COR-L47 (cell line): ENCODE measurements at places on chromosomes 11 and 22.

DNA sequence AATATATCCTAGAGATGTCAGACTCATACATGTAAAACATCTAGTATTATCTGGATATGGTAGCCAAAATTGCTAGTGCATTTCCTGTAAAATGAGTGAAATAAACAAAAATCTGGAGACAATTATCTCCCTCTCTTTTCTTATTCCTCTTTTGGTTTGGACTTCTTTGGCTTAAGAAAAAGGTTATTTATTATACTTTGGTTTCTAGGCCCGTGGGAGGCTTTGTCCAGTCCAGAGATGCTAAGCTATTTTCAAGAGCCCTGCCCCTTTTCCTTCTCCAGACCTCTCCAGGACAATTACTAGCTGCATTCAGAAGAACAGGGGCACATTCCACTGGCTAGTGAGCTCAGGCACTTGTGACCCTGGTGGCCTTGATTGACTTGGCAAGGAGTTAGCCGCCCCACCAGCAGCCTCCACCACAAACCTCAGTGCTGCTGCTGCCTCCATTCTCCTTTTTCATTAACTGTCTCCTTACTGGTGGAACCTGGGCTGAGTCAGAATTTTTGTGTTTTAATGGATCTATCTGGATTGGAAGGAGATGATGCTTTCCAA is 747.3 kb upstream of the TENM4 start:
- DNase-seq: no peak

DNA sequence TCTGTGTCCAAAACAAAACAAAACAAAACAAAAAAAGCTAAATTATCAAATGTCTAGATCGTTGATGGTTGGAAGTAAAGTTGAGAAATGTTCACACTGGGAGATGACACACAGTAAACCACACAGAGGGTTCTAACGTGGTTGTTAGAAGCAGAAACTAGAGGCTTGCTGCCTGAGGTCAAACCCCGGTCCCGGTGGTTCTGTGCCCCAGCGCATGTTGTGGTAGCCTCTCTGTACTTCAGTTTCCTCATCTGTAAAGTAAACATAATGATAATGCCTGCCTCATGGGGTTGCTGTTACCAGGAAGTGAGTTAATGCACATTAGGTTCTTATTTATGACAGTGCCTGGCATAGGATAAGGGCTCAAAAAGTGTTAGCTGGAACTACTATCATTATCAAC is 33.4 kb downstream of the PPARA start:
- DNase-seq: no peak

- peak; percentile 12 for DNase-seq
Measured at GRCh38 chr11:112292785-112293407, 32.2 kb upstream of the PLET1 start.

- DNase-seq: no peak
Measured at GRCh38 chr22:33576205-33576604, 344.1 kb downstream of the LARGE1 start.

GRCh38 chr22:36467042-36467810 is 14.2 kb downstream of the TXN2 start:
- no peak for DNase-seq

DNA sequence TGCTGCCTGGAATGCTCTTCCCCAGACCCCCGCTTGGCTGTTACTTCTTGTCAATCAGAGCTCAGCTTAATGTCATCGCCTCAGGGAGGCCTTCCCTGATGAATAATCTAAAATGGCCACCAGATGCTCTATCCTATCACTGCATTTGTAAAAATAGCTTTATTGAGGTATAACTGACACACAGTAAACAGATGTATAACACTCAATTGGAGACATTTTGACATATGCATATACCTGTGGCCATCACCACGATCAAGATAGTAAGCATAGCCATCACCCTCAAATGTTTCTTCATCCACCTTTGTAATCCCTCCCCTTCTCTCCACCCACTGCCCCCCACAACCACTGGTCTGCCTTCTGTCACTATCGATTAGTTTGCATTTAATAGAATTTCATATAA is 36.6 kb upstream of the NECTIN1 start:
- DNase-seq: no peak

GRCh38 chr11:122664188-122664587 is 8.7 kb downstream of the UBASH3B start:
- no peak for DNase-seq

GRCh38 chr11:112227471-112227870 is 1.2 kb downstream of the PTS start:
- DNase-seq: no peak

DNA sequence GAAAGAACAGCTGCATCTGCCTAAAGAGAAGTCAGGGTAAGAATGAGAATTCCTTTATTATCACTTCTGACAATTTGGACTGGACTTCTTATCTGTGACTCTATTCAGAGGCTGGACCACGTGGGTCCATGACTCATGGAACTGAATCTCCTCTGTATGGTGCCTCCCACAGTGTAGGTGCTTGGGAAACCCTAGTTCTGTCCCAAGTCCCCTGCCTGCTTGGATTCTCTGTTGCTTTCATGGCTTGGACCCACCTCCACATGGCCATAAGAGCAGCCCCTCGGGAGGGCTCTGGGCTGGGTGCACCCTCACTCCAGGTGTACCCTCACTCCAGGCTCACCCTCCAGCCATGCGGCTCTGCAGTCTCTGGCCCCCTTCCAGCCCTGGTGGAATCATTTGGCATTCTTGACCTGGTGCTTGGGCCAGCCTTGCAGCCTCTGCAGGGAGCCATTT is 153.4 kb downstream of the CACNA1I start:
- DNase-seq: no peak

DNA sequence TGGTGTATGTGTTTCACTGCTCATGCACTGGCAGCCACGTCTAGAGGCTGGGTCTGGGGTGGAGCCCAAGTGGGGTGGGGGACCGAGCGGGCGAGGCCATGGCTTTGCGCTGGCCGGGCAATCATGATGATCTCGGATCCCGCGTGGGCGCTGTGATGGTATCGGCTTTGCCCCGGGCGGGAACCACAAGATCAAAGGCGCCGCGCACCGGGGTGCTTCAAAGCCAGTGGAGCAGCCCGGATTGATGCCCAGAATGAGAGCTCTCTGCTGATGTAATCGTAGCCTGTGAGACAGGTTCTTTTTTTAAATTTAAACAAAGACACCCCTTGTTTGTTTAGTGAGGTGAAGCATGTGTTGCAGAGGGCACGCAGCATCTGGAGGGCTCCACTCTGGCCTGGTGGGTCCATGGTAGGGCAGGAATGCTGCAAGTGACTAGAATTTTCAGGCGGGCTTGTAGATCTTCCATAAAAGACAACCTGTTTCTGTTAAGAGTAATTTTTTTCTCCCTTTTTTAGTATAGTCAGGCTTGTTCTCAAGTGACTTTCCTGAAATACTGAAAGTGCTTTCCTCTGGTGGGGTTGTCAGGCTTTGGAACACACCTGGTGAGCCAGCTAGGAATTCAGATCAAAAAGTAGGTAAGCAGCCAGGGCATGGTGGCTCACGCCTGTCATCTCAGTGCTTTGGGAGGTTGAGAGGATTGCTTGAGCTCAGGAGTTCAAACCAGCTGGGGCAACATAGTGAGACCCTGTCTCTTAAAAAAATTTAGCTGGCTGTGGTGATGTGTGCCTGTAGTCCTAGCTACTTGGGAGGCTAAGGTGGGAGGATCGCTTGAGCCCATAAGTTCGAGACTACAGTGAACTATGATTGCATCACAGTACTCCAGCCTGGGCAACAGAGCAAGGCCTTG is 40.7 kb downstream of the ZNRF3 start:
- DNase-seq: peak; percentile 71

GRCh38 chr11:11291041-11292015 is 61.7 kb downstream of the CSNK2A3 start:
- DNase-seq: no peak

- no peak for DNase-seq
Measured at GRCh38 chr11:46114961-46115360, 6.3 kb downstream of the PHF21A start.

DNA sequence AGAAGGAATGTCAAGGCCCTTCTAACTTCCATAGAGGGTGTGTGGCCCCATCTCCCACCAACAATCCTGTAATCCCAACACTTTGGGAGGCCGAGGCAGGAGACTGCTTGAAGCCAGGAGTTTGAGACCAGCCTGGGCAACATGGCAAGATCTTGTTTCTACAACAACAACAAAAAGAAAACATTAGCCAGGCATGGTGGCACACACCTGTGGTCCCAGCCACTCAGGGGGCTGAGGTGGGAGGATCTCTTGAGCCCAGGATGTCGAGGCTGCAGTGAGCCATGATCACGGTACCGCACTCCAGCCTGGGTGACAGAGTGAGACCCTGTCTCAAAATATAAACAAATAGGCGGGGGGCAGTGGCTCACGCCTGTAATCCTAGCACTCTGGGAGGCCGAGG is 16.9 kb downstream of the TSPAN32 start:
- no peak for DNase-seq

DNA sequence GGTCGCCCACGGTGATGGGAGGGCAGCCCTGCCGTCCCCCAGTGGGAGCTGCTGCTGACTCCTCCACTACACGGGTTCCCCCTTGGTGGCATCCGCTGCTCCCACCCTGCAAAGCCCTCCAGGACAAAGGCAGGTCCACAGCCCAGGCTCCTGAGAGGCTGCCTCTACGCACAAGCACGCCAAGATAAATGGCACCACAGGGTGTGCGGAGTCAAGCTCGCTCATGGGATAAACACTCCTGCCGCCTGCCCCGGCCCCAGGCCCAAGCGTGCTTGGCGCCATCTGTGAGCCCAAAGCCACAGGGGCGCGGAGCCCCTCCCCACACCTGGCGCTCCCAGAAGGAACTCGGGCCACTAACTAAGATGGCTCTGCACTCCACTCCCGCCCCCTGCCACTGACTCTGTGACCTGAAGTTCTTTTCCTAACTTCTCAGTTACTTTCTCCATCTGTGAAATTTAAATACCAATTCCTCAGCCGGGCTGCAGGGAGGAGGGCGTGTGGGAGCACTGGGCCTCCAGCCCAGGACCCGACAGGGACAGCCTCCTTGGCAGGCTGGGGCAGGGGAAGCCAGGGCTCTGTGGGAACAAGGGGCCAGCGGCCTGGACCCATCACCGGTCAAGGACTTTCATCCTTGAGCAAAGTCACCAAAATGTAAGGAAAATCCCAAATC is 14.9 kb downstream of the EHD1 start:
- DNase-seq: no peak

DNA sequence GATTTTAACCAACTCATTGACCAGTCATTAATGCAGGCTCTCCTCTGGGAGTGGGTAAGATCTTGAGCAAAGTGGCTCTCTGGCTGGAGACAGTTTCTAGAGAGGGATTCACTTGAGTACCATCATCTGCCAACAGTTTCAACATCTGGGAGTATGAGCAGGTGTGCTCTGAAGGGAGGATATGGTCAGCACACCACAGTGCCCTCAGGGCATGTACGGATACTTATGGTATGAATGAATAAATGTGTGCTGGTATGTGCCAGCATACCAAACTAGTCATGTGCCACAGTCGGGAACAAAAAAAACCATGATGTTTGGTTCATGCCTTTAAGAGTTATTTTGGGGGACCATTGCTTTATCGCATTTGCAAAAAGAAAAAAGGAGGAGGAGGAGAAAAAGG is 1197.5 kb upstream of the TENM4 start:
- no peak for DNase-seq

GRCh38 chr11:69114811-69115523 is 40.8 kb upstream of the SMIM38 start:
- DNase-seq: no peak

GRCh38 chr22:49923445-49923844 is 5.0 kb downstream of the CRELD2 start:
- no peak for DNase-seq

DNA sequence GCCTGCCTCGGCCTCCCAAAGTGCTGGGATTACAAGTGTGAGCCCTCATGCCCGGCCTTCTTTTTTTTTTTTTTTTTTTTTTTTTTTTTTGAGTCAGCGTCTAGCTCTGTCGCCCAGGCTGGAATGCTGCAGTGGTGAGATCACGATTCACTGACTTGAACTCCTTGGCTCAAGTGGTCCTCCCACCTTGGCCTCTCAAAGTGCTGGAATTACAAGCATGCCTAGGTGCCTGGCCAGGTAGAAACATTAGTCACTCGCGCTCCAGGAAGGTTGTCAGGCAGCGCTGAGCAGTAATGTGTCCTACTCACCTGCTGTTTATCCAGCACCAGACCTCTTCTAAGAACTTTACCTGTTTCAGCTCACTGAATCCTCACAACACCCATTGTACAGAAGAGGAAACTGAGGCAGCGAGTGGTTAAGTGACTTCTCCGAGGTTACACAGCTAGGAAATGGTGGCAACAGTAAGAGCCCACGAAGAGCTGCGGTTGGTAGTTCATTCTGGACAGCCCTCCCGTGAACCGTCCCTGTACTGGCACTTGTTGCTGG is 496 bp upstream of the CST6 start:
- no peak for DNase-seq

- DNase-seq: no peak
Measured at GRCh38 chr11:111429066-111429506, 50.0 kb upstream of the POU2AF1 start.

DNA sequence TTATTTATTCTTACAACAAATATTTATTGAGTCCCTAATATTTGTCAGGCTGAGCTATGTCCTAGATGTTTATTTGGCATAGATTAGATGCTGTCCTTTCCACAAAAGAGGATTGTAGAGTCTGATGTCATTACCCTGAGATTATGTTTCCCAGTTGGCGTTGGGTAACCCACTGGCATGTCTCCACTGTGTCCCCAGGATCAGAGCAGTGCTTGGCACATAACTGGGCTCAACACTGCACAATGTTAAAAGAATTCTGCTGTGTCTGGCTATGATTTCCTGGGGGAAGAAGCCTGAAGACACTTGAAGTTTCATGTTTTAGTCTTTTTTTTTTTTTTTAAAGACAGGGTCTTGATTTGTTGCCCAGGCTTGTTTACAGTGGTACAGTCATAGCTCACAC is 4.0 kb downstream of the RCN1 start:
- DNase-seq: no peak

DNA sequence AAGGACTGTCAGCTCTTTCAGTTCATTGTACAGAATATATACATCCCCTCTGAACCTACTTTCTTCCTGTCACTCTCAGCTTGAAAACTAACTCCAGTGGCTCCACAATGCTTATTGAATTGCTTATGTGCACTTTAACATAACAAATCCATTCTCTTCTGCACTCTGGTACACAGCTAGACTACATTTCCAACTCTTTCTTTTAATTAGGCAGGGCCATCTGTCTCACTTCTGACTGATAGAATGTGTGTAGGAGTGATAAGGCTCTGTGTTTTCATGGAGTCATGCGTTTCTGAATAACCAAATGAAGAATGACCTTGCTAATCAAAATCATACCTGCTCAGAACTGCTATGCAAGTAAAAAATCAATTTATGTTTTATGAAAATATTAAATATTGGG is 278.5 kb upstream of the CCDC179 start:
- DNase-seq: no peak

GRCh38 chr11:69156673-69157155 is 979 bp downstream of the SMIM38 start:
- DNase-seq: no peak

DNA sequence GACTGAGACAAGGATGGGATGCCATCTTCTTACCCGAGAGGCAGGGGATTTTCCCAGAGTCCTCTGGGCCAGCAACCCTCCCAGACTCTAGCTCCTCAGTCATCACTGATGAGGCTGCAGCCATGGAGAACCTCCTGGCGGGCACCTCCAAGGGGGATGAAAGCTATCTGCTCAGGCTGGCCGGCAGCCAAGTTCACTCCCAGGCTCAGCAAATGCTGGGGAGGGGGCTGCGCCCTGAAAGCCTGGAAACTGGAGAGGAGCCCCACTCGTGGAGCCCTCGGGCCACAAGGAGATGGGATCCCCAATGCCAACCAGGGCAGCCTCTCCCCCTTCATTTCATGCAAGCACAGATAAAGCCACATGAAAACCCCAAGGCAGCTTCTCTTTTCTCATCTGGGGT is 75.0 kb downstream of the CACNA1I start:
- peak; percentile 32 for DNase-seq
